Activated T-helper 1 cell treated with anti-CD3 and anti-CD28 coated beads, Interleukin-2, amount 50 U/mL, for 16 hours (primary cell): ENCODE measurements at places on chromosomes 3 and 15.

DNA sequence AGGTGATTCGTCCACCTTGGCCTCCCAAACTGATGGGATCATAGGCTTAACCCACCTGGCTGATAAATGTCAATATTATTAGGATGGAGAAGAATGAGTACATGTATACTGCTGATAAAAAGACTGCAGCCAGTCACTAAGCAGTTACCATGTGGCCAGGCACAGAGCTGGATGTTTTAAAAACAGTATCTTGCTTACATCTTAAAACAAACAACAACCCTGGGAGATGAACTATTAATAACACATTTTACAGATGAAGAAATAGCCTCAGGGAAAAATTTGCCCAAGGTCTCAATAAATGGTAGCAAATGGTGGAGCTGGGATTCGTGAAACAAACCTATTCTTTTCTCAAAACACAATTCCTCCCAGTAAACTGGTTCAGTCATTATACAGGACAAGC is 18.1 kb downstream of the IL17RD start:
- DNase-seq, result no peak

DNA sequence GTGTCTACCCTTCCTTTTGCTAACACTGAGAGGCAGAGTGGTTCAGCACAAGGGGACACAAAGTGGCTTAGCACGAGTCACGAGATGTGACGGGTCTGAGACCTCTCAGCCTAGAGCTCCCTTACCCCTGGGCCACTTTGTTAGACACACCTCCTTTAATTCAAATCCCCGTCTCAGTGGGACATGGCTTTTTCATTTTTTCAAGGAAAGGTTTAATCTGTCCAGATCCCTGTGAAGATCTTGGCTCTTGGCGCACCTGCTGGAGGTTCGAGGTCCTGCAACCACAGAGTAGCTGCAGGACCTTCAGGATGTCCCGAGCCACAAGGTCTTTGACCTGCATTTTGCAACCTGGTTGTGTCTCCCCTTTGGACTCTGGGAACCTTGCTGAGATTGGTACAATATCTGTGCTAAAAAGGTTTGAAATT is 52.0 kb downstream of the LPP start:
- no peak for DNase-seq

- DNase-seq, result no peak
Measured at GRCh38 chr15:64877435-64877834, 34.3 kb upstream of the ANKDD1A start.

- no peak for DNase-seq
Measured at GRCh38 chr15:27359586-27359985, 388.6 kb downstream of the GABRG3 start.

DNA sequence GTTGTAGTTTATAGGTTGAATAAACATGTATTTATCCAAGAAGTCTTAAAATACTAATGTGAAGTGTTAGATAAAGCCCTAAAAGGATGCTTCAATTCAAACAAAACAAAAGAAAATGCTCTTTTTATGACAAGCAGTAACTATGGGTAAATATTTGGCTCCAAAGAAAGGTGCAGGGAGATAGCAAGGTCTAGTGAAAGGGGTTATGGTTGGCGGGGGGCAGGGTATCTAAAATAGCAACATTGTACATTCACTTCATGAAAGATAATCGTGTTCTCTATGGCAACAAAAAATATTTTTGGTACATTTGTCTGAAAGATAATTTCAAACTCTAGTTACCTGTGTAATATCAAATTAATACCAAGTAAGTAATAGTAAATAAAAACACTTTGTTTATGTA is 149.5 kb downstream of the FGF12 start:
- no peak for DNase-seq
